ENCODE measurements at places on chromosomes 1 and 21.
A peak's percentile ranks its signal among the peaks of the same experiment; 100 is the strongest.

- DNase-seq = no peak
Measured at GRCh38 chr1:164709541-164710278, 150.7 kb downstream of the PBX1 start.

GRCh38 chr1:64948905-64949833 lies 17.2 kb downstream of the JAK1 start:
- DNase-seq = no peak

DNA sequence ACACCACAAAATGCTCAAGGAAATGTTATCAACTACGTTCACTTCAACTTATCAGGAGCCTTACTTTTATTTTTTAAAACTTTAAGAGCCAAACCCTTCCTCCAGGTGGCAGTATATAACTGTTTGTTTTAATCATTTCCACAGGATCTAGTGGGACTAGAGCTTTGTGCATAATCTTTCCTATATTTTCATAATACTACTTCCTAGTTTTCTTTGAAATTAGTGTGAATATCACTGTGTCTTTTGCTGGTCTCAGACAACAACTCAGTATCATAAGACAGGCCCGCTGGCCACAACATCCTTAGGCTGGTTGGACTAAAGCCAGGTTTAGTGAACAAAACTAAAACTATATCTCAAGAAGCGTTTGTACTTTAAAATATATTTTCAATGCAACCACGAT lies 145.5 kb downstream of the TIAM1 start:
- DNase-seq = no peak

DNA sequence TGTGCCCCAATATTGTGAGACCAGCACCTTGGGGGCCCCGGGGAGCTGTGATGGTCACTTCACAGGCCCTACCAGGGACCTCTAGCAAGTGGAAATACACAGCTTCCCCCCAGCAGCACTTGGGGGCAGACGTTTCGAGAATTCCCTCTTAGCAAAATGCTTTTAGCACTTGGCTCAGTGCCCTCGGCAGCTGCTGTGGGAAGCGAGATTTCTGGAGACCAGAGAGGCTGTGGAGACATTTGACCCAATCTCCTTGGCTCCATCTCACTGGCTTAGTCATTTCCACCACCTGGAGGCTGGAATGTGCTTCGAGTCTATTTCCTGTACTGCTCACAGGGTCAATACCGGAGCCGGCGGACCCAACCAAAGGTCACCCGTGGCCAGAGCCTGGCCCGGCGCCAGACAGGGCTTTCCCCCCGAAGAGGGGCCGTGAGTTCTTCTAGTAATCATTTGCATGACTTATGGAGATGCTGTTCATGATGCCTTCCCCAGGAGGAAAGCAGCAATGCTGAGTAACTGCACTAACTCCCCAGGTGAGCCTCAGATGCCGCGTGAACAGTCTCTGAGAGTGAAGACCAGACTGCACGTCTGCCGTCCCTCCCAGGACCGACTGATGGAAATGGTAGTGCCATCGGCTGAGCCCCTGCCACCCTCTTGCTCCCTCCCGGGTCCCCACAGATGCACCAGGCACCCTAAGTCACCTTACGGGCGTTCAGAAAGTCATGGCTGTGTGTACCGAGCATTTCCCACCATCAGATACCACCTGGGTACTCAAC lies 4.4 kb upstream of the C2CD2 start:
- peak; percentile 66 for DNase-seq

GRCh38 chr1:8166406-8166805 lies 140.3 kb upstream of the ERRFI1 start:
- DNase-seq = no peak

DNA sequence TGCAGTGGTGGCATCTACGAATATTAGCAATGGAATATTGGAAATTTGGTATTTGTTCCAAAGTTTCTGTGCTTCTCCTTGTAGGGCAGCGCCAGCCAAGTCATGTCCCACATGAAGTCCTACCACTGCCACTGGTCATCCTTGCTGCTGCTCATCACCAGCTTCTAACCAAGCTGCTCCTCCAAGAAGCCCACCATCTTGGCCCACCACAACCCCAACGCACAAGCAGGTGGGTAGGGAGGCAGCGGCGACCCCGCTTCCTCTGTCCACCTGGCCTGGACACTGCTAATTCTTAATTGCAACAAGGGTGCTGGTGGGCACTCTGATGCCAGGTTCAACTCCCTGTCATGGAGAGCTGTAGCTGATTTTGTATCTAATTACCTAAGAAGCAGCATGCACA lies 291.2 kb upstream of the LYPLAL1 start:
- DNase-seq = no peak

DNA sequence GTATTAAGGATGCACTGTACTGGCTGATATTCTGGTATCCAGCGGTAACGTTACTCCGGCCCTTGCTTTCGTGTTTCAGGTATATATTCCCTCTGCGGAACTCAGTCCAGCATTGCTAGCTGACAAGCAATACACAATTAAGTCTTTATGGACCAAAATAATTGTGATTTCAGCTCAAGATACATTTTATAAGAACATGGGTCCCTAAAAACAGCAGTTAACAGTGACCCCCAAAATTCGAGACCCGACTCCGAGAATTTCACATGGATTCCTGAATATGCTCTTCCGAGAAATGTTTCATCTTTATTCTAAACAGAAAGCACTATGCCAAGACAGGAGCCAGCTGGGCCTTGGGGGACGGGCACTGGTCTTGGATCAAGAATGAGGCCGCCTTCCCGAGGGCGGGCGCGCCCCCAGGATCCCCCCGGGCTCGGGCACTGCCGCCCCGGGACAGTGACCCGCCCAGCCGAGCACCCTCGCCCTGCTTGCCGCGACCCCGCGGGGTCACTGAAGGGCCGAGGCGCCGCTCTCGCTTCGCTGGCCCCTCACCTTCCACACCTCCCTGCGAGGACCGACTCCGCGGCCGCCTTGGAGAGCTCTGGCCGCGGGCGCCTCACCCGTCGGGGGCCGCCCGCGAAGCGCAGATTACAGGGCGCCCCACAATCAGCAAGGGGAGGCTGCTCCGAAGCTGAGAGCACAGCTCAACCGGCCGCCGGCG lies 610 bp downstream of the SCYL3 start:
- DNase-seq = no peak

GRCh38 chr1:234610061-234610665 lies at the start of gene IRF2BP2:
Gene IRF2BP2 (minus strand): TSS chr1:234610178. CDS start chr1:234609494, 684 bp downstream.
- DNase-seq = peak; percentile 78

DNA sequence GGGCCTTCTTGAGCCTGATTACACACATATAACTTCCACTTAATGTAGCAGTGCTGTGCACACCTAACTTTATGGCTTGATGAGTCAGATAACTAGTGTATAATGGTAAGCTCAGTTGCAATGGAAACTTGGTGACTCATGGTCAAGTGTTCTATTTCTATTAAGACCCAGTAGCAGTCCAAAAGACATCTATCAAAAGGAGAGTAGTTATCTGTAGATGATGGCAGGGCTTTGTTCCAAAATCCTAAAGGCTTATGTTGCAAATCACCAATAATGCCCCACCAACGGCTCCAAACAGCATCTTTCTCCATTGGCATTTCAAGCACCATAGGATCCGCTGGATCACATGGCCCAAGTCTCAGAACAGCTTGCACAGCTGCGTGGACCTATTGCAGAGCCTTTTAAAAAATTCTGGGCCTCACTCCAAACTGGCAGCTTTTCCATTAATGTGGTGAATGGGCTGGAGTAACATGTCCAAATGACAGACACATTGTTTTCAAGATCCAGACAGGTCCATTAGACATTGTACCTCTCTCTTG lies 566.8 kb upstream of the USP24 start:
- DNase-seq = no peak

DNA sequence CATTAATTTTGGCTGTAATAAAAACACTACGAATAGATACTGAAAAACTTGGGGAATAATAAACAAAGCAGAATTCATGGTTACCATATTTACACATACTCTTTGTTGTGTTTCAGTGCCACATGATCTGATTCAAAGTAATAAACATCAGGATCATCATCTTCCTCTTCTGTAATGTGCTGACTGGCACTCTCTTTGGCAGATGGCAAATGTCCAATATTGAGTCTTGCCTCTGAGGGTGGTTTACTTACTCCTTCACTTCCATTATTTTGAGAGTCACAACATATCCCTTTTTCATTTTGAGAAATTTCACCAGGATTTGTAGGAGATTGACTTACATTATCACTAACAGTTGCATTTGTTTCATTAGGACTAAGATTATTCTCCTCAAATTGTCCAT lies 50.7 kb downstream of the ZZZ3 start:
- DNase-seq = no peak

DNA sequence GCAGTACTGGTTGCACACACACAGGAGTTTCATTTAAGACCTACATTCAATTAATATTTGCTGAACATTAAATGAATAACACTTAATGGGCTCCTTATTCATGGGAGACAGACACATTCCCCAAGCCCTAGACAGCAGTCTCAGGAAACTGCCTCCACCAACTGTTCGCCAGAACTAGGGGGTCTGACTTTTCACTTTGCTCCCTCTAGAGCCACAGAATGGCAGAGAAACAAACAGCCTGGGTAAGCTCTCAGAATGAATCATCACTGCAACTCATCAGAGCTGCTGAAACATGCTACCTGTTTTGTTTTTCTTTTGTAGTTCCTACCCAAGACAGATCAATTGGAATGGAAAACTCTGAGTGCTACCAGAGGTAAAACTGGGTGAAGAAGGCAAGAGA lies 31.7 kb downstream of the ELK4 start:
- no peak for DNase-seq

GRCh38 chr1:156488566-156489165 lies 11.9 kb downstream of the MEF2D start:
- no peak for DNase-seq

DNA sequence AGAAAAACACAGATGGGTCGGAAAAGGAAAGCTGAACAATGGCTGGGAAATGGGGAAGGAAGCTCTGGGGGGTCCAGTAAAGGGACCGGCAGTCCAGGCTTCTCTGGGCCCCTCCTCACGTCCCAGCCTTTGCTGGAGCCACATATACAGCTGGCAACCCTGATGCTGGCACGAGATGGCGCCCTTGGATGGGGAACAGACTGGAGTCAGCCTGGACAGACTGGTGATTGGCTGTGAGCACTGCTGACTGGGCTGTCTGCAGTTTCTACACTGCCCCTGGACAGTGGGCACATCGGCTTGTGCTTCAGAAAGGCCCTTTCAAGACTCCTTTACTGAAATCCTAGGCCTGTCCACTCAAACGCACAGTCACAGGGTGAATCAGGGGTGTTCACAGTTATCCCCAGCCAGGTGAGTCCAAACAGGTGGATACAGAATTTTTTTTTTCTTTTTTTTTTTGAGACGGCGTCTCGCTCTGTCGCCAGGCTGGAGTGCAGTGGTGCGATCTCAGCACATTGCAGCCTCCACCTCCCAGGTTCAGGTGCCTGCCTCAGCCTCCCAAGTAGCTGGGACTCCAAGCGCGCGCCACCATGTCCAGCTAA lies 31.1 kb upstream of the ZBTB40 start:
- DNase-seq = peak; percentile 55

- no peak for DNase-seq
Measured at GRCh38 chr1:111471012-111471411, 2.8 kb upstream of the C1orf162 start.

DNA sequence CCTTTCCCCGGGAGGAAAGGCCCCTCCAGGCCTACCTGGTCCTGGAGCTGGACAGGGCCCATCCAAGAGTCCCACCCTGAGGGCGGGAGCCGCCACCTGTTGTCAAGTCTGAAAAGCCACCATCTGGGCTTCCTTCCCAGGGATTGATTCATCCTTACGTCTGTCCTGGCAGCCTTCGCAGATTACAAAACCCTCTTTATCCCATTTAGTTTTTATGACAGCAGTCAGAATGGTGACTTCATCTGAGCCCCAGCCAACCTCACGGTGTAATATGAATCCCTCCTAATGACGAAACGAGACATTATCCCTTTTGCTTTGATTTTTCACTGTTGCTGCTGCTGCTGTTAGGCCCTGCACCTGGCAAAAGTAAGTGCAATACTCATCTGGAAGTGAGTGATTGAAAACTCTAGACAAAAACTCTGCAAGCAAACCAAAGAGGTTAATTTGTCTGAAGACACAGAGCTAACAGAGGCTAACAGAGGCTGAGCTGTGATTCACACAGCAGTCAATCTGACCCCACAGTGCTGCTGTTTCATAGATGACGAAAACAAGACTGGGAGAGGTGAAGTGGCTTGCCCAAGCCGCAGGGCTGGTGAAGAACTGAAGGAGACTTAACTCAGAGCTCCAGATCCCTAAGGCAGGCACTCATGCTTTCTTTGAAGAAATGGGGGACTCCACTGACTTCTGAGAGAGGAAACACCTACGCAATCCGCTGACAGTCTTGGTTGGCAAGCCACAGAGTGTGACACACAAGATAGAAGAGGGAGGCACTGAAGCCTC lies 30.0 kb upstream of the S100A7 start:
- peak; percentile 91 for DNase-seq

DNA sequence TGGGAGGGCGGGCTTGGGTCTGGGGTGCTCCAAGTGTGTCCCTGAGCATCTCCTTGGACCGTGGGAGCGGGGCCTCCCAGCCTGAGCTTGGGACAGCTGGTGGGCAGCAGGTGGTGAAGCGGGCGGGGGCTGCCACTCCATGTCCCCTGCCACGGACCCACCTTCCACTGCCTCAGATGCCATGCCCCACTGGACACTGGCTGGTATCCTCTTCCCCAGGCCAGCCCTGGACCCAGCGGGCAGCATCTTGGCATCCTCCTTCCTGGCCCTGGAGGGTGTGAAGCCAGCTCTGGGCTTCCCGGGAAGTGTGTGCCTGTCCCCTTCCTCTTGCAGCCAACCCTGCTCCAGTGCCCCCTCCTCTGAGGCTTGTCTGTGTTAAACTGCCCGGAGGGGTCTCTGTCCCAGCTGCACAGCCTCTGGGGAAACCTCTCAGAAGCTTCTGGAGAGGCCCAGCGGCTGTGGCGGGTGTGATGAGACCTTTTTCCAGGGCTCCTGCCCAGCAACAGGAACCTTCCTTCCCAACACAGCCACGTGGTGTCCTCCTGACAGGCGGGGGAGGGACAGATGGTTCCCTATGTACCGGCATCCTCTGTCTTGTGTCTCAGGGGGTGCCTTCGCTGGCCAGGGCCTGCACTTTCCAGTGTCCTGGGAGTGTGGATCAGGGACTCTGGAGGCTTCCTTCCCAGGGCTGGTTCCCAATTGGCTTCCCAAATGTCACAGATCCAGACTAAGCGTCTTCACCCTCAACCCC lies 81.6 kb upstream of the DISP3 start:
- no peak for DNase-seq

DNA sequence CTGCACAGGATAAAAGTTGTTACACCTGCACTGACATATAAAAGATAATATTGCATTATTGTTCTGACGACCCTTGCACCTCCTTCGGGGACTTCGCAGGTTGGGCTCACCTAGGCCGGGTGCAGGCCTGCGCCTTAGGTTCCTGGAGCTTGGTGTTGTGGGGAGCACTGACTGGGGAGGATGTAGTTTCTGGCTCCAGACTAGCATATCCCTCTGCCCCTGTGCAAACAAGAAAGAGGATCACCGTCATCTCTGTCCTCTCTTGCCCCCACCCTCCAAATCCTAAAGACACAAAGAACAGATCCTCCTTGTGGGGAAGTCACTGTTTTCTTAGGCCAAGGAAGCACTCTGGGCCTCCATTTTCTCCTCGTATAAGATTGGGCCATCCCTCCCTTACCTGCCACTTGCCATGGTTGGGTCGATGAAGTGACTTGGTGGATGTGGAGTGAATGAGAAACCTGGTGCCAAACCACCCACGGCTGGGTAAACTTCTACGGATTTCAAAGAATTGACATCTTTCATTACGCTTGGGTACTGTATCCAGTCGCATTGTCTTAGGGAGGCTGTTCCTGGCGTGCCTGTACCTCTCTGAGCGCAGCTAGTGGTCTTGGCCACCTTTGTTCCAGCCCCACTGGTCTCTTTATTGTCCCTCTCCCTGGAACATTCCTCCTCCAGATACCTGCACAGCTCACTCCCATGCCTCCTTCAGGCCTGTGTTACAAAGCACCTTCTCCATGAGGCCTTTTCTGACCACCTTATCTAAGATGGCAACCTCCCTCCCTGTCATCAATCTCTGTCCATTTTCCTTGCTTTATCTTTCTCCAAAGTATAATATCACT lies 34.4 kb upstream of the PKP1 start:
- DNase-seq = no peak

All from NCI-H2107 (cell line).